ENCODE measurements at places on chromosomes 2 and 18. TPM values are rescaled to one million over a fixed set of nuclear protein-coding genes. Genes with fewer than 3 reads are reported as not detected.
A peak's percentile ranks its signal among the peaks of the same experiment; 100 is the strongest.

GRCh38 chr2:30255466-30256408 is 24.4 kb downstream of the LBH start:
- DNase-seq = no peak

DNA sequence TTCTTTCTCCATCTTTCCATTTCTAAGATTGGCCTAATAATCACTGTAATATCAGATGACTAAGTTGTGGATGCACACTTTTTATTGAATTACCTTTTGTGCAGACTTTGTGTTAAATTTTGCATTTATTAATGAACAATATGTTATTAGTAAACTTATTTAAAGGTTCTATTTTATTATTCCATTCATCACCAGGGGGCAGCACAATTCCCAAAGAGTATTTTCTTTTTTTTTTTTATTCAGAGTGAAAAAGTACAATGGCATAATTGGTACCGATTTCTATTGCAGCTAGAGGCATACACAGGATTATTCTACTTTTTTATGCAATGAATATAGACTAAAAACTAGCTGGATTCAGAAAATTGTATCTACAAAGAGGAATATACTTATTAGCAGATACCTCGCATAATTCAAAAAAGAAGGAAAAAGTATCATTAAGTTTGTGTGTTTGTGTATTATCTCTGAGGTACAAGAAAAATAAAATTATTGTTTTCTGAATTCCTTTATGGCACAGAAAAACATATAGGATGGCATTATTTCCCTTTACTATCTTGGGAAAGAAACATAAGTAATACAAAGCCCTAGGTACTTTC is 390.6 kb downstream of the ERBB4 start:
- DNase-seq = peak; percentile 47

DNA sequence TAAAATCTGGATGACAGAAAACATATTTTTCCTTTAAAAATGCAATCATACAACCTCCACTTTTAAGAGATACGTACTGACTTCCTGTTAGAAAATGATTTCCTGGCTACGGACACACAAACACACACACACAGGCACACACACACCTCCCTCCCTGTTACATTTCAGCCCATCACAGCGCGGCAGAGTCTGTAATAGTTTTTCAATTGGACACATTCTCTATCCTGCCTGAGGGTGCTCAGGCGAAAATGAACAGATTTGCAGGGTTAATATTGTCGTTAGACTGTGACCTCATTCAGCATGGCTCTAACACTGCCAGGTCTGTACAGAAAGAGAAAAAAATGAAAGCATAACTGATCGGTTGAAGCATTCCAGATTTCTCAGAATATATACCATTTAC is 45.0 kb downstream of the KCTD1 start:
- DNase-seq = no peak

DNA sequence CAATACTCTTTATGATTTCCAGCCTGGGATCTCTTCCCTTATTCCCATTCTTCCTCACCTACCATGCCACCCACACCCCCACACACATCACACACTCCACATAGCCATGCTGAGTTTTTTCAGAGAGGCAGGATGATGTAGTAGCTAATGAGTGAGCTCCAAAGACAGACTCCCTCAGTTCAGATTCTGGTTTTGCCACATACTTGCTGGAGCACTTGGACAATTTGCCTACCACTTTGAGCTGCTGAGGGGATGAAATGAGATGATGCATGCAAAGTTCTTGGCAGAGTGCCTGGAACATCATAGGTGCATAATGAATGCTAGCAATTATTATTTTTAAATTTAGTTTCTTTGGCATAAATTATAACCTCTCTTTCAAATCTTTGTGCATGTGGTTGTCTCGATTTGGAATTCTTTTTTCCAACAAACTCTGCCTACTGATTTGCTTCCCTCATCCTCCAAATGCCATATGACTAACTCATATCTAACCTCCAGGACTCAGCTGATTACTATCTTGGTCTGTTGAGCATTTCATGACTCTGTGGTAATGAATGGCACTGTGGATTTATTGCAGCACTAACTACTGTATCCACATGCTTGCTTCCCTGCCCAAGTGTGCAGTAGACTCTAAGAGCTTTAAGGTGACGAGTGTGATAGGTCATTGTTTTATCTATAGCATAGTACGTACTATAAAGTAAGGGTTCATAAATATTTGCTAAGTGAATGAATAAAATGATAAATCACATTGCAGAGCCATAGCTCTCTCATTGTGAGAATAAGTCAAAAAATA is 99.1 kb downstream of the TACR1 start:
- peak; percentile 54 for DNase-seq

The SH3RF3 gene
- 8.4 TPM for total RNA-seq

Data from fibroblast of the aortic adventitia (primary cell).